ENCODE measurements at places on chromosomes 7 and 10.

DNA sequence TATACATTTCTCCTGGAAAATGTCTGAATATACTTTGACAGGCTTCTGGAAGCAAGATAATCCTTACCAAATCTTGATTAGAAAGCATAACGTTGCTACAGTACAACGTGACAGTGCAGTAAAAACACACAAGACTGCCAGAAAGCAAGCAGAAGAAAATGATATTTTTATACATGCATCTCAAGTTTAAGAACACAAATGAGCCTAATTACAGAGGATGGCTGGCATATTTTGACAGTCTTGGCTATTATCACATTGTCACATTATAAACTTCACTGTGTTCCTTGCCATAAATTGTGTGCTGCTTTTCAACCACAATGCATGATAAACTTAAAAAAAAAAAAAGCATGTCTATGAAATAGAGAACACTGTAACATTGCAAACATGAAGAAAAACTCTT is 4.3 kb downstream of the IKZF5 start:
- peaks cover 18% of the 10 kb centered on the region for H3K4me1 ChIP-seq
- H3K4me3 ChIP-seq: no peak overlapping the region
- DNase-seq: no peak
- H3K36me3 ChIP-seq: no peaks in the 10 kb centered on the region

DNA sequence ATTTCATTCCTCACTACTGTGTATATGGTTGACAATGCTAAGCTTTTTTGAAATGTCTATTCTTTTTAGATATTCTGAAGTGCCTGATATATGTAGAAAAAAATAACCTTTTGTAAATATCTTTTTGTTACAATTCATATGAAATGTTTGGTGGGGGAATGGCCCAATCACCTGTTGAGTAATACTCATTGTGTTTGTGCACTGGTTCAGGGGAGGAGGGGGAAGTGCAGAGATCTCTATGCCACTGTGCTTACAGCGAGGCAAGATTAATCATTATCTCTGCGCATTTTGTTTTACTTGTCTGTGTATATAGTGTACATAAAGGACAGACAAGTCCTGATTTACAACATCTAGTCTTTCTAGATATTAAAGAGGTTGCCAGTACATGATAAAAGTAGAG is 25.2 kb downstream of the NUP42 start:
- H3K36me3 ChIP-seq: peaks cover 4% of the 10 kb centered on the region
- H3K27ac ChIP-seq: peak overlapping the region; percentile 73
- peak; percentile 81 for DNase-seq
- H3K27me3 ChIP-seq: no peaks in the 10 kb centered on the region

GRCh38 chr10:99917963-99918825 is 91.6 kb downstream of the DNMBP start:
- H3K27ac ChIP-seq: no peak overlapping the region
- H3K36me3 ChIP-seq: no peaks in the 10 kb centered on the region
- DNase-seq: no peak

DNA sequence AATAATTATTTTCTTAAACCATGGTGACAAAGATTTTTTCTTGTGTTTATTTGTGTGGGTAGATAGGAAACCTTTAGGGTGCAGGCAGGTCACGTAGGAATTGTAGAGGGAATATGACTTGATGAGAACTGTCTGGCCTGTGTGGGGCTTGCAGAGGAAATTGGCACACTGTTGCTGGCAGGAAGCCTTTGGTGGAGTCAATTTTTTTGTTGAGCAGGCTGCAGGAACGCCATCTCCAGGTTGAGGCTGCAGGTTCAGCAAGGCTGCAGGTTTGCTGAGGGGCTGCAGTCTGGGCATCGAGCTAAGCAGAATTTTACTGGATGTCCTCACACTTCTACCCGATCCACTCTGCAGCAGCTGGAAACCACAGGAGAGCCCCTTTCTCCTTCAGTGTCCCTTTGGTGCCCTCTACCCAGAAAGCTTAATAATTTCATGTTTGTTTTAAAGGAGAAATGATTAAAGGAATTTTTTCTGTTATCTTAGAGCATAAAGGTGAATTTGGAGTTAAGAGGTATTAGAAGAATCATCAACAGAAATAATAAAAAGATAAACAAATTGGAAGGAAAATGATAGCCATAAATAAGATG is 37.0 kb downstream of the TBC1D12 start:
- H3K4me1 ChIP-seq: no peaks in the 10 kb centered on the region
- H3K27ac ChIP-seq: no peak overlapping the region
- DNase-seq: no peak
- H3K36me3 ChIP-seq: peaks cover 14% of the 10 kb centered on the region
- no peaks in the 10 kb centered on the region for H3K27me3 ChIP-seq

DNA sequence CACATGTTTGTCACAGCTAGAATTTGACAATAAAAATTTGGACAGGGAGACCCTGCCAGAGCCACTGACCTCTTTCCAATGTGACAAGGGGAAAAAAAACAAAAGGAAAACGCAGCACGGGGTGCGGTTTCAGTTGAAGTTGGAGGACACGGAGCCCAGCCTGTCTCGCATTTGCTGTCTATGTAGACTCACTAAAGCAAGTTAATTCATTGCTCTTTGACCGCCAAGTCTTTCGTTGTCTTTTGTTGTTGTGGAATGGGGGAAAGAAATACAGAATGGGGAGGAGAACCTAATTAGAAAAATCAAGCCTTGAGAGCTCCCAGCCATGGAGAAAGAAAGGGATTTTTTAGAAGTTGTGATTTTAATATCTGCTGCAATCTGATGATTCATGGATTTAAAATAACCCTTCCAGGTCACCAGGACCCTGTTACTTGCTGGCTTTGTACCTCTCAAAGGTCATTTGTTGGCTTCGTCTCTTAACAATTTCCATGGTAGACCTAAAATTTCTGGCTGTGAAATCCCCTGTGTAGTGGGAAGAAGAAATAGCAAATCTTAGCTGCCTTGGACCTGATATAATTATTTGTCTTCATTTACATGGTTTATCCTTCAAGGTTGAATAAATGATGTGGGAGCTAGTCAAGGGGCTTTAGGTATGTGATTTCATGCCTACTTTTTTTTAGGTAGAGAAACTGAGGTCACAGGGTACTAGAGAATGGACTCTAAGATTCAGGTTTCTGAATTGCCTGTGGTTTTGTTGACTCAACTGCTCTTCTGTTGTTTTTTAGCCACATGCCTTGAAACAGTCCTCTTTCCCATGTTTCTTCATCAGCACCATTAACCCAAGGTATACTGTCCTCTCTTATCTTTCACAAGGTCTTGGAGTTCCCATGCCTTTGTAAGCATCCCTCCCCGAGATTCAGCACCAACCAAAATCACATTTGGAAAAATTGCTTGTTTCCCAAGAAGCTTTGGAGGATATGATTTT is 78.7 kb downstream of the TCF7L2 start:
- H3K36me3 ChIP-seq: no peaks in the 10 kb centered on the region
- DNase-seq: no peak
- H3K4me3 ChIP-seq: no peak overlapping the region
- no peak overlapping the region for H3K27ac ChIP-seq
- H3K27me3 ChIP-seq: no peaks in the 10 kb centered on the region

DNA sequence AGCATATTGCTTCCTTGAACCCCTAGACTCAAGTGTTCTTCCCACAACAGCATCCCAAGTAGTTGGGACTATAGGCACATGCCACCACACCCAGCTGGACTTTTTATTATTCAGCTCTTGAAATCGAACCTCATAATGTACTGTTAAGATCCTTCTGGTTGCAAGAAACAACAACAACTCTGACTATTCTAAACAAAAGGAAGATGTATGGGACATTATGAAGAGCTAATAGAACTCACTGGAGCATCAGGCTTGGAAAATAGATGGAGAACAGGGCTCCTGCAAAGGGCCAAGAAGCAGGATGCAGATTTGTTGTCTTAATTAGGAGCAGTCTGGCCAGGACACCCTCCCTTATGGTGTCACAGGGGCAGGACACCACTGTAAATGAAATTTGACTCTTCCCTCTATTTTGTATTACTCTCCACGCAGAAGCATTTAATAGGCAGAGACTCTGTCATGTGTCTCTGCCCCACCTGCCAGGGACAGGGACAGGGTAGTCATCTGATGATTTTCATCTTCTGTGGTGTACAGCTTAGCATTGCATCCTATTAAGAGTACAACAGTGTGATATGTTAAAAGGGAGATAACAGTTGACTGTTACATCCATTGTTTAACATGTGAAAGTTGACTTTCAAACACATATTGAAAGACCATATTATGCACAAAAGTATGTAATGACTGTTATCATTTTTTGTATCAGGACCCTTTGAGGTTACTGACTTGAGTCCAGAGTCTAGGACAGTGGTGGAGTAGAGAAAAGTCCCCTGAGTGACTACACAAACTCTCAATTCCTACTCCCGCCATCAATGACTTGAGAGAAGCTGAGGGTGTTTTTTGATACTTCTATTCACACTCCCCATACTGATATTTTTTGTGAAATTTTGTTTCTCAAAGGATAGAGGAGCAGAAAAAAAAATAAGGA is 157.3 kb downstream of the LRRC4 start:
- no peak for DNase-seq
- no peaks in the 10 kb centered on the region for H3K36me3 ChIP-seq
- H3K4me3 ChIP-seq: no peak overlapping the region
- no peaks in the 10 kb centered on the region for H3K27me3 ChIP-seq
- peaks cover 52% of the 10 kb centered on the region for H3K4me1 ChIP-seq
- H3K27ac ChIP-seq: no peak overlapping the region

DNA sequence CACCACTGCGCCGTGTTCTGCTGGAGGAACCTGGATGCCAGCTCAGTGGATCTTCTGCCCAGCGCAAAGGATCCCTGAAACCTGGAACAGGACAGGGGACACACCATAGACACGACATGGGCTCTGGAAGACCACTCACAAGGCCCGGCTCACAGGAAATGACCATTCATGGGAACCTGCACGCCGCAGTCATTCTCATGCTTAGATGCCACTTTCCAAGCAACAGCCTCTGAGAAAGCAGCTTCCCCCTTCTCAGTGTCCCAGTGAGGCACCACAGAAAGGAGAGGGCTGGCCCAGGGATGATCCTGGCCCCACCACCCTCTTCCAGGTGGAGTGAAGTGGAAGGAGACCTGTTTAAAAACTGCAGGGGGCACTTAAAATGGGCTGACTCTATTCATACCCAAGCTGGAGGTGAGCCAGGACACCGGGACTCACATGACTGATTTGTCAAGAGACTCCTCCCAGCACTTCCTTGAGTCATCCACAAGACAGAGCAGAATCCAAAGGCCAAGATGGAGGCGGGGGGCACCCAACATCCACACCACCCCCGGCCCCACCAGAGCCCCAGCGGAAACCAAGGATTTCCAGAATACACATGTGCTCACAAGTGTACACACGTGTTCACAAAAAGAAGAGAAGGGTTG is 11.2 kb downstream of the CTBP2 start:
- H3K27me3 ChIP-seq: no peaks in the 10 kb centered on the region
- H3K36me3 ChIP-seq: no peaks in the 10 kb centered on the region
- peaks cover 78% of the 10 kb centered on the region for H3K4me1 ChIP-seq
- peak overlapping the region; percentile 76 for H3K27ac ChIP-seq
